ENCODE measurements at places on chromosomes 16 and 17.

DNA sequence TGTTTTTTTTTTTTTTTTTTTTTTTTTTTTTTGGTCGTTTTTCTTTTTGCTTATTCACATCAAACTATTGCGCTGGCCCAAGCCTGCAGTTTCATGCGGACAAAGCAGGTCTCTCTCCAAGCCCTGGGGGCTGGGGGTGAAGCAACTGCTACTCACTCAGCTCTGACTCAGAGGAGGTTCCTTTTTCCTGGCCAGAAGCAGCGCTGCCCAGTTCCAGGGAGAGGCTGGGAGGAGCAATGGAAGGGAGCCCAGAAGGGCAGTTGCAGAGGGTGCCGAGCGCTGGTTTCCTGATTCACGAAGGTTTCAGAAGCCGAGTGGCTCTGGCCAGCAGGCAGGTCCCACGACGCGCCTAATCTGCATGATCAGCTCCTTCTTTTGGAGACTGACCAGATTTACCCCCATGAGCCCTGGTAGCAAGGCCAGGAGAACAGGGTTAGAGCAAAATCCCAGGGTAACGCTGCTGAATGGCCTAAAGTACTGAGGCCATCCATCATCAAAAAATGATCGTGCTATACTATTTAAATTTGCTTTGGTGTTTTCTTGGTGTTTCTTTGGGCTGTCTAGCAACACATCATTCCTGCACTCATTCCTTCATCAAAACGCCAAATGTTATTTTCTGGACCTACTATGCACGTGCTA is 144.7 kb upstream of the SOX9 start:
- no peak for DNase-seq

DNA sequence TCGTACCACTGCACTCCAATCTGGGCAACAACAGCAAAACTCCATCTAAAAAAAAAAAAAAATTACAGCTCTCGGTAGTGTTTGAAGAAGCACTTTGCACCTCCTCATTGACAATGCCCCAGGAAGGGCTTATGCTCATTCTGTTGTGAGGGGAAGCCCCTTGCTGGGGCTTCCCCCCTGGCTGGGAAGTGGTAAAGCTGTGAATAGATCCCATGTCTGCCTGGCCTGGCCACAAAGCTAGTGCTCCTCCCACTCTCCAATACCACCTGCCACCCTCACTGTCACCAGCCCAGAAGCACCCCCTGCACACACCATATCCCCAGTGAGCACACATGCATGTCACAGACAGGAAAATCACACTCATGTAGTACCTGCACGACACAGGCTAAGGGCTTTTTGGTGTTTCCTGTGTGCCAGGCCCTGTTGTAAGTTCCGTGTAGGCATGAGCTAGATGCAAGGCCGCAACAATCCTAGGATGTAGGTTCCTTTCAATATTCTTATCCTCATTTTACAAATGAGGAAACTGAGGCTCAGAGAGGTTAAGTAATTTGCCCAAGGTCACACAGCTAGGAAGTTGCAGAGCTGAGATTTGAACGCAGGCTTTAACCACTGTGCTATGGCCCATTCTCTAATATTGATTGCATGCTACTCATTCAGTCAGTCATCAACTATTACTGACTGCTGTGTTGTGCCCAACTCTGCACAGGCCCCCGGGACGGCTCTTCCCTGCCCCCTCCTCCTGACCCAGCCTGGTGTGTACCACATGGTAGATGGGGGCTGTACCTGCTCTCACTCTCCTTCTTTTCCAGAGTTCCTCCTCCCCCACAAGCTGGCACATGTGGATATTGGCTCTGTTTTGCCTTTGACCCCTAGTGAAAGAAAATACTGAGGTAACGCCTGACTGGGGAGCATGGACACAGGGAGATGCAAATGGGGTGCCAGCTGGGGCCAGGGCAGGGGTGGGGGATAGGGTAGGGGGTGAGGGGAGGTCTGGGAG is 11.9 kb upstream of the COL1A1 start:
- DNase-seq = peak; percentile 12

GRCh38 chr17:29757788-29758187 is 135.1 kb upstream of the CORO6 start:
- no peak for DNase-seq

- no peak for DNase-seq
Observed at GRCh38 chr17:10352893-10353292, 19.9 kb downstream of the MYH13 start.

- no peak for DNase-seq
Observed at GRCh38 chr17:27551701-27552248, 79.2 kb upstream of the LGALS9 start.

GRCh38 chr16:85659805-85660511 is 28.8 kb downstream of the GINS2 start:
- peak; percentile 34 for DNase-seq

DNA sequence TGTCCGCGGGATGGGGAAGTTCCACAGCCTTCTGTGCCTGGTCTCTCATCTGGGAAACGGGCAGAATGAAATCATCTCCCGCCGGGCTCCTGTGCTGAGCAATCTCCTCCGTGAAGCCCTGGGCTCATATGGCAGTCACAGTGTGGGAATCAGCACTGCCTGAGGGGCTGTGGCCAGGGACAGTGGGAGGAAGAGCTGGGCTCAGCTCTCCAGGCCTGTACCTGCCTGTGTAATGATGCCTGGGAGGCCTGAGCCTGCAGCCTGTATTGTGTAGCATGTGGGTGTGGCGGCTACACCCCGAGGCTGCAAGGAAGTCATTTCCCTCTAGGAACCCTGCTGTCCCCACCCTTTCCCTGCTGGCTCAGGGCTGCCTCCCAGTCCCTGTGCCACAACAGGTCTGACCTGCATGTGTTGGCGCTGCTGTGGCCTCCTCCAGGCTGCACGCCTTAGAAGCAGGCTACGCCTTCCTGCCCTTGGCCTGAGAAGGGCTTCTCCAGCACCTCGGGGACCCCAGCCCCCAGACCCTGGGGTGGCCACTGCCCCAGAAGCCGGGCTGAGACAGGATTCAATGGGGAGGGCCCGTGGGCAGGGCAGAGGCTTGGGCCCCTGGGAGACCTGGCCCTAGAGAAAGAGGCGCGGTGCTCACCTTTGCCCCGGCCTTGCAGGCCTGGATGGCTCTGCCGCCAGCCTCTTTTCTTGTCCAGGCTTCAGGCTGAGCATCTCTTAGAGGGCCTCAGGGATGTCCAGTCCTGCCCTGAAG is 2.1 kb downstream of the ITGB4 start:
- no peak for DNase-seq

- DNase-seq = no peak
Observed at GRCh38 chr17:67801626-67802175, 23.6 kb upstream of the BPTF start.

DNA sequence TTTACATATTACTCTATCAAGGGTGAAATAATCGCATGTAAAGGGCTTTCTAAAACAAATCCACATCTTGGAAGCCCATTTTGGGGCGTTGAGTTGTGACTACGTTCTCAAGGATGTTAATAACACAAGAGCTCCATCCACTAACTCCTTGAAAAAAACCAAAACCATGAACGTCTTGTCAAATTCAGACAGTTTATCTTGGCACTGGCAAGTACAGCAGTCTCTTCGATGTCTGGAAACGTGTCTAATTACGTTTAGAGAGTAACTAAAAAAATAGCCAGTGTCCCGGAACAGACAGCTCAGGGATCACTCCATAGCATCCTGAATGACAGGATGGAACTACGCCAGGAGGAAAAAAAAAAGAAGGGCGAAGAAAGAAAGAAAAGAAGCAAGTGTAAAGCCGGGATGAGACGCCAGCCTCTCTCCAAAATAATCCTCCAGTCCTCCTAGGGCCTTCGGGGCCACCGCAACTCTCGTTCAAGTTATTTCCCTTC is 954 bp downstream of the MYO1D start:
- DNase-seq = no peak

GRCh38 chr16:3459401-3460090 is 16.1 kb downstream of the NAA60 start:
- no peak for DNase-seq

- no peak for DNase-seq
Observed at GRCh38 chr17:78184351-78184750, 2.5 kb downstream of the TK1 start.

GRCh38 chr17:6231886-6232731 is 161.9 kb downstream of the WSCD1 start:
- no peak for DNase-seq

DNA sequence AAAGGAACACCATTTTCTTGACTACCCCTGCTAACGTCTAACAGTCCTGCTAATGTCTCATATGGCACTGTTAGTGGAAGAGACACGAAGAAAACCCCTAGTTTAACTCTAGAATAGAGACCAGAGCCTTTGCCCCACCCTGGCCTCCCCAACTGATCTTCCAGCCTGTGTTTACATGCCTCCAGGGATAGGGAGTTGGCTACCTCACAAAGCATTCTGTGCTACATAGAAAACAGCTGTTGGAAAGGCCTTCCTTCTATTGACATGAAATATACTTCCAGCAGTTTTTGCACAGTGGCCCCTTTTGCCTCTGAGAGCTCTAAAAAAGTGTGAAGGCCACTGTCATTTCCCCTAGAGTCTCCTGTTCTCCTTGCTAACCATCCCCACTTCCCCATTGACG is 73.1 kb downstream of the ASIC2 start:
- no peak for DNase-seq

DNA sequence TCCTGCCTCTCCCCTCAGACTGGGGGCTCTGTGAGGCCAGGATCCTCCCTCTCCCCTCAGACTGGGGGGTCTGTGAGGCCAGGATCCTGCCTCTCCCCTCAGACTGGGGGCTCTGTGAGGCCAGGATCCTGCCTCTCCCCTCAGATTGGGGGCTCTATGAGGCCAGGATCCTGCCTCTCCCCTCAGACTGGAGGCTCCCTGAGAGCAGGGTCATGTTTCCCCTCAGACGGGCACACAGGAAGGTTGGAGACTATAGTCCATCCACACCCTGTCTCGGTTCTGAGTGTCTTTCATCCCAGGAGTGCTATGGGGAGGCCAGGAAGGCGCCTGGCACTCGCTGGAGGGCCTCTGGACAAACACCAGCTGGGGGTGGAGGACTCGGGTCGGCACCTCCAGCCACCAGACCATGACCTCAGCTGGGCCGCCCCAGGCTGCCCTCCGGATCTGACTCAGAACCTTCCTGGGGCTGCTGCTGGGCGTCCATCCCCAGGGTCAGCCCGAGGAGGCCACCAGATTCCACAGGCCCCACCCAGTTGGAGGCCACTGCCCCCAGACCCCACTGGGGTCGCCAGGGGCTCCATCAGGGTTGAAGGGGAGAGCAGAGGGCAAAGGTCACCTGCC is 21.9 kb upstream of the DLX4 start:
- no peak for DNase-seq

DNA sequence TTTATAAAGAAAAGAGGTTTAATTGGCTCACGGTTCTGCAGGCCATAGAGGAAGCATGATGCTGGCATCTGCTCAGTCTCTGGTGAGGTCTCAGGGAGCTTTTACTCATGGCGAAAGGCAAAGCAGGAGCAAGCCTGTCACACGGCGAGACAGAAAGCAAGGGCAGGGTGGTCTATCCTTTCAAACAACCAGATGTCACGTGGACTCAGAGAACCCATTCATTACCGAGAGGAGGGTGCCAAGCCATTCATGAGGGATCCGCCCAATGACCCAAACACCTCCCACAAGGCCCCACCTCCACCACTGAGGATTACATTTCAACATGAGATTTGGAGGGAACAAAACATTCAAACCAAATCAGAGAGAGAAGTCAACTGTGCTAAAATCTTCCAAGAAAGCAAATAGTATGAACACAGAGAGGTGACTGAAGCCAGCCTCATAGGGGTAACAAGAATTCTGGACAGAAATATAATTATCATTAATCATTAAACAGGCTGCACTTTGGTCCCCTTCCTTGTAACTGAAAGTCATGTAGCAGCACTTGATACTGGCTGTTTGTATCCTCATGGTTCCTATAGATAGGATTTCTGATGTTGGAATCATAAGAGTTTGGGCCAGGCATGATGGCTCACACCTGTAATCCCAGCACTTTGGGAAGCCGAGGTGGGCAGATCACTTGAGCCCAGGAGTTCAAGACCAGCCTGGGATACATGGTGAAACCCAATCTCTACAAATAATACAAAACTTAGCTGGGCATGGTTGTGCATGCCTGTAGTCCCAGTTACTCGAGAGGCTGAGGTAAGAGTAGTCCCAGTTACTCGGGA is 52.5 kb upstream of the B4GALNT2 start:
- no peak for DNase-seq

DNA sequence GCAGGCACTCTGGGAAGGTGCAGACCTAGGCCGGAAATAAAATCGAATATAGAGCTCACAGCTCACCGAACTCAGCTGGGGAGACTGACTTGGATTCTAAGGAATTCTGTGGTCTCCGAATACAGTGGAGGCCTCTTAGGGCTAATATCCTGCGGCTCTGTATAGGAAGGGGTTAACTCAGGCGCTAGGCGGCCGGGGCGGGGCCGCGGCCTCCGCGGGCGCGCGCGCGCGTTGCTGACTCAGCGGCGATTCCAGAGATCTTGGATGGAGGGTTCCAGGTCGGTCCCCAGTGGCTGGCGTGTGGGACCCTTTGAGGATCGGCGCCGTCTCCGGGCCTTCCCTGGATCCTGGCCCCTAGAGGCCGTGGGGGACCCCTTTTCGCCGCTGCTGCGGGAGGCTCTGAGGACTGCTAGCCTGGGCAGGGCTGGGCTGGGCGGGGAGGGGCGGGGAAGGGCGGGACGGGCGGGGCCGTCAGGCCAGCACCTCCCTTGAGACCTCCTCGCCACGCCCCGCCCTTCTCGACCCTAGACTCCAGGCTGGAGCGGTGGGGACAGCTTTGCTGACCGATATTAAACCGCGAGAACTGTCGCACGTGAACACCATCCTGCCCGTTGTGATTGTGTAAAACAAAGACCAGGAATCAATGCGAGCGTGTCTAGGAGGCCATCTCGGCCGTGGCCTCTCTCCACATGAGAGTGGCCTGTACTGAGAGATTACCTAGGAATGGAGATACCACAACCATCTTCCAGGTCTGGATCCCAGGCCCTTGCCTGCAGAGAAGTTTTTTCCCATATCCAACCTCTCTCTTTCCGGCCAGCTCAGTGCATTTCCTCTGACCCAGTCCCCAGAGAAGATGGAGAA is 1.4 kb upstream of the PLEKHH3 start:
- DNase-seq = peak; percentile 56

GRCh38 chr16:28923652-28924398 is 1.2 kb downstream of the RABEP2 start:
- no peak for DNase-seq

GRCh38 chr17:8940866-8941471 is 24.5 kb downstream of the PIK3R5 start:
- no peak for DNase-seq

DNA sequence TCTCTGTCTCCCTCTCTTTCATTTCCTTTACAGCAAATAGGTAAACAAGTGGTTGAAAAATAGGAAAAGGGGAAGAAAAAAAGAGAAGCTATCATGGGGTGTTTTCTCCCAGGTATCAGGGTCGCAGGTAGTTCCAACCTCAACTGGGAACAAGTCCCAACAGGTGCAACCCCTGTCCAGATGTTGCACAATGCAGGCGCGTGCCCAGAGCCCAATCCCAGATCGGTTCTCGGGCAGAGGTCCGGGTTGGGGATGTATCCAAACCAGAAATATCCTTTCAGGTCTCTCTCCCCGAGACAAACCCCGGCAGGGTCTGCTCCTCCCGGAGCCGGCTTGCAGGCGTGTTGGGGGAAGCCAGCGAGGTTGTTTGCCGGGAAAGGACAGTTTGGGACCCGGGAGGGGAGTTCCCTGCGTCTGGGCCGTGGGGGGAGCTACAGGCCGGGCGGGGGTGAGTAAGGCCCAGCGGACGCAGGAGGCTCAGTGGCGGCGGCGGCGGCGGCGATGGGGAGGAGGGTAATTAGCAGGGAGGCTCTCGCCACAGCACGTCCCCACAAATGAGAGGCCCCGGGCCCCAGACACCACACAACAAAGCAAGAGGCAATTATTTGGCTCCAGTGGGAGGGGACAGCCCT is 21.2 kb upstream of the SP6 start:
- no peak for DNase-seq

- DNase-seq = no peak
Observed at GRCh38 chr17:16037636-16038035, 38.0 kb downstream of the TTC19 start.
